ENCODE measurements at places on chromosomes 3 and 15. TPM values are rescaled to one million over a fixed set of nuclear protein-coding genes. Genes with fewer than 3 reads are reported as not detected.

AKAP13 gene
- 49.1 TPM for total RNA-seq

HES1 gene
- 16.2 TPM for total RNA-seq

CSPG4 gene
- total RNA-seq = 0.07 TPM

CACNA1D gene
- total RNA-seq = 0.49 TPM

GNAI2 gene
- total RNA-seq = 43.3 TPM

AADACL2 gene
- total RNA-seq = not detected

LSAMP gene
- total RNA-seq = not detected

Measured in A549 treated with RU486 at 1 μM for 4 hours (cell line).